ENCODE measurements at places on chromosomes 12 and 14. TPM values are rescaled to one million over a fixed set of nuclear protein-coding genes. Genes with fewer than 3 reads are reported as not detected.

The NINJ2 gene
- total RNA-seq, result 2.1 TPM

The ACSM4 gene
- not detected for total RNA-seq

- DNase-seq, result no peak
Measured at GRCh38 chr14:20592574-20592973, 1.4 kb upstream of the RNASE12 start.

- no peak for DNase-seq
Measured at GRCh38 chr14:61691495-61691894, 3.8 kb upstream of the HIF1A start.

The SLC10A1 gene
- total RNA-seq, result not detected

- DNase-seq, result no peak
Measured at GRCh38 chr12:118984161-118984943, 3.0 kb downstream of the SRRM4 start.

DNA sequence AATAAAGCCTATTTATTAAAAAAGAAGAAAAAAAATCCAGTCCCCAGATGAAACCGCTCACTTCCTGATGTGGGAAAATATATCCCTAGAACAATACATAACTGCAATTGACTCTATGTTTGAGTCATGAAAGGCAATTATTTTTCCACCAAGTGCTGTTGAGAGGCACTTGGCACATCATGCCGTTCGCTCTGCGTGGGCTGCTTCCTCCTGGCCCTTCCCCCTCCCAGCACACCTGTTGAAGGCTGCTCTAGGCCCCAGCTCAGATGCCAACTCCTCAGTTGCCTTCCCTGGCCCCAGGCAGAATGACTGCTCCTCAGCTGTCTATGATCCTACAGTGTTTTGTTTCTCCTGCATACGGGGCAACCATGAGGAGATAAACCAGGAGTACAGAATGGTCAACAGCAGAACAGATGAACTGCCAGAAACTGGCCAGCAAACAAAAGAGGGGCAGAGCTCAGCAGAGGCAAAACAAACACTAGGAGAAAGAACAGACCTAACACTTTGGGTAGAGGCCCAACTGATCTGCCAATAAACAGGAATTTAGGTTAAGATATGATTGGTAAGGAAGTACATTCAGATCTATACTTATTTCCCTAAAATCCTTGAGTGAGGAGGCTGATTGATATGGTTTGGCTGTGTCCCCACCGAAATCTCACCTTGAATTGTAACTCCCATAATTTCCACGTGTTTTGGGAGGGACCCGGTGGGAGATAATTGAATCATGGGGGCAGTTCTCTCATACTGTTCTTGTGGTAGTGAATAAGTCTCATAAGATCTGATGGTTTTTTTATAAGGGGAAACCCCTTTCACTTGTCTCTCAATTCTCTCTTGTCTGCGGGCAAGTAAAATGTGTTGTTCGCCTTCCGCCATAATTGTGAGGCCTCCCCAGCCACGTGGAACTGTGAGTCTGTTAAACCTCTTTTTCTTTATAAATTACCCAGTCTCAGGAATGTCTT, 58.6 kb downstream of the SLC38A1 start:
- DNase-seq, result peak; percentile 35

DNA sequence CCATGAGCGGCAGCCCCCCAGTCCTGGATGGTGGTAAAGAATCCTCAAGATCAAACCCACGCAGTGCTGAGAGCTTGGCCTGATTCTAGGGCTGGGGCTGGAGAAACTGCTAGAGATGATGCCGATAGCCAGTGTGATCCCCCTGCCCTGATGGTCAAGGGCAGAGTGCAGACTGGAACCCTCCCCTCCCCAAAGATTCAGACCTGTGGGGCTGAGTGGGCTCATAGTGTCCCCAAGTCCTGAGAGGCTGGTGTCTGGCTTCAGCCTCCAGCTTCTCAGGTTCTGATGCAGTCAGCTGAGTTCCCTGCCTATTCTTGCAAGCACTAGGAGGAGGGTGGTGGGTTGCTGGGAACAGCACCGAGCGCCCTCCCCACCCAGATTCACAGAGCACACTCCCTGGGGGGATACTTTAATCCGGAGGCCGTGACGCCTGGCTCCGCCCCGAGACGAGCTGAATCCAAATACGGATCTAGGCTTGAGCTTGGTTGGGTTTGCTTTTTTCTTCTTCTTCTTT, 11.9 kb downstream of the RHOF start:
- no peak for DNase-seq

The TMEM52B gene
- not detected for total RNA-seq

The NANOG gene
- 0.40 TPM for total RNA-seq

The IFNG-AS1 gene
- total RNA-seq, result not detected

DNA sequence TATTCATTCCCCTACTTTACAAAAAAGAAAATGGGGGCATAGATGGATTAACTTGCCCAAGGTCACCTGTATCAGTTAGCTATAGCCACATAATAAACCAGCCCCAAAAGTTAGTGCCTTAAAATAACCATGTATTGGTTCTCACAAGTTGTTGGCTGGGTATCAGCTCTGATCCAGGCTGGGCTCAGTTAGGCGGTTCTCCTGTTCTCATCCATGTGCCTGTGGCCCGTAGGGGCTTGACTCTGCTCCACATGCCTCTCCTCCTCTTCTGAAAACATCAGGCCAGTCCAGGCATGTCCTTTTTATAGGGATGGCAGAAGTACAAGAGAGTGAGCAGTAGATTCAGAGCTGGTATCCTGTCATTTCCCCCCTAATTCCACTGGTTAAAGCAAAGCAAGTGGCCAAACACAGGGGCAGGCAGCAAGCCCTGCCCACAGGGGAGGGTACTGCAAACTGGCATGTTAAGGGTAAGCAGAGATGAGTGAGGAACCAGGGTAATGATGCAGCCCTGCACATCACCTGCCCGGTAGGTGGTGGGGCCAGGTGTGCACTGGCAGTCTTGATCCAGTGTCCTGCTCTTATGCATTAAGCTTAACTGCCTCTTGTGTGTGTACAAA, 47.9 kb upstream of the TUNAR start:
- no peak for DNase-seq

DNA sequence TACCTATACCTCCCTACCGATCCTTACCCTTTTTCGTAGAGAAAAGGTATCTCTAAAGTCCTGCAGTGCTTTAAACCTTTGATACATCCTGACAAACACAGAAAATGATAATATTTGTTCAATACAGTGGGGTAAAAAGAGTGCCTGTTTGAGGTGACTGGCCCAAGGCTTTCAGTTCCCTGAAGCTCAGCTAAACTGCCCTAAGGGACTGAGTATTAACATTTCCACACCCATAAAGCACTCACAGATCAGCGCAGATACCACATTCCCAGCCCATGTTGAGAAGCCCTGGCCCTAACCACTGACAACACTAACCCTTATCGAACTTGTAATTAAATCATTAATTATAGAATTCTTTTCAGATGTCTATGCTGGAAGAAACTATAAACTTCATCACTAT, 108.7 kb downstream of the DIP2B start:
- no peak for DNase-seq

GRCh38 chr12:20490213-20490612, 121.9 kb downstream of the PDE3A start:
- no peak for DNase-seq

The FAM181A gene
- total RNA-seq, result not detected

The ASPG gene
- total RNA-seq, result 7.5 TPM

GRCh38 chr14:90567991-90568390, 171.2 kb downstream of the CALM1 start:
- no peak for DNase-seq

DNA sequence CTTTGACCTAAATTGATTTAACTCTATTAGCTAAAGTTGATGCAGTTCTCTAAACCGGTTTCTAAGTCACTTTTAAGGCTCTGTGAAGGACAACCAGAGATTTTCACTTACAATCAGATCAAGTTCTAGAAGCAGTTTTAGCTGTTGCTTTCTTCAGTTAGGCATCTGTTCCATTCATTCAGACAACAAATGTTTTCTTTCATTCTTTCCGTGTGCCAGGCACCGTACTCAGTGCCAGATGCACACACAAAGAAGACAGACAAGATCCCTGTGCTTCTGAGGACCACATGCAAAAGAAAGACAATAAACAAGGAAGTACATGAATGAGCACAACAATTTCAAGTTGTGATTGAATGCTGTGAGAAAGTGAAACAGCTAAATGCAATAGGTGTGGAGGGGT, 11.1 kb upstream of the EGLN3 start:
- DNase-seq, result no peak

The OR4E2 gene
- not detected for total RNA-seq

- DNase-seq, result no peak
Measured at GRCh38 chr12:44245932-44246331, 410.1 kb downstream of the TMEM117 start.

- peak; percentile 99 for DNase-seq
Measured at GRCh38 chr12:56127888-56128669, at the start of gene ESYT1. TSS of gene ESYT1 (plus strand) at chr12:56128267. CDS start at chr12:56128320, 53 bp downstream.

- no peak for DNase-seq
Measured at GRCh38 chr12:120874547-120875245, 29.5 kb downstream of the SPPL3 start.

DNA sequence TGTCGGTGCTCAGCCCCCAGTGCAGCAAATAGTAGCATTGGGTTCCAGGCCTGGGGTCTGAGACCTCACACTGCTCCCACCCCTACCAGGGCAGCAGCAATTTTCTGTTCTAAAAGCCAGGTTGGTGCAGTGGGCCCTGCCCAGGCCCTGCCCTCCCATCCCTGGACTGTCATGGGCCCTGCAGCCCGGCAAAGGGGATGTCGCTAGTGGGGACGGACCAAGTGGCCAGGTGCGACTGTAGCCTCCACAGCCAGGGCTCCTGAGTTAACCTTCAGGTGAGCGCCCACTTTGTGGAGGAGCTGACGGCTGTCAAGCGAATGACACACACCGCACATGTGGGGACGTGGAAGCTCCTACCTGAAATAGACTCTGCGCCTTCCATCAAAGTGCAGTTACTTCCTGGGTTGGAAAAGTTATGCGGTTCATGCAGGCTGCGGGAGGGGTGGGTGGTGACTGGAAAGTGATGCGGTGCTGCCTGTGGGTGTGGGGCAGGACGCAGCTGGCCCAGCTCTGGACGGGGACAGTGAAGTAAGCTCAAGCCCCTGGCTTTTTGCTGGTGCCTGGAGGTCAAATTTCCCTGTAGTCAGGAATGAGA, 1.5 kb downstream of the INF2 start:
- DNase-seq, result no peak

DNA sequence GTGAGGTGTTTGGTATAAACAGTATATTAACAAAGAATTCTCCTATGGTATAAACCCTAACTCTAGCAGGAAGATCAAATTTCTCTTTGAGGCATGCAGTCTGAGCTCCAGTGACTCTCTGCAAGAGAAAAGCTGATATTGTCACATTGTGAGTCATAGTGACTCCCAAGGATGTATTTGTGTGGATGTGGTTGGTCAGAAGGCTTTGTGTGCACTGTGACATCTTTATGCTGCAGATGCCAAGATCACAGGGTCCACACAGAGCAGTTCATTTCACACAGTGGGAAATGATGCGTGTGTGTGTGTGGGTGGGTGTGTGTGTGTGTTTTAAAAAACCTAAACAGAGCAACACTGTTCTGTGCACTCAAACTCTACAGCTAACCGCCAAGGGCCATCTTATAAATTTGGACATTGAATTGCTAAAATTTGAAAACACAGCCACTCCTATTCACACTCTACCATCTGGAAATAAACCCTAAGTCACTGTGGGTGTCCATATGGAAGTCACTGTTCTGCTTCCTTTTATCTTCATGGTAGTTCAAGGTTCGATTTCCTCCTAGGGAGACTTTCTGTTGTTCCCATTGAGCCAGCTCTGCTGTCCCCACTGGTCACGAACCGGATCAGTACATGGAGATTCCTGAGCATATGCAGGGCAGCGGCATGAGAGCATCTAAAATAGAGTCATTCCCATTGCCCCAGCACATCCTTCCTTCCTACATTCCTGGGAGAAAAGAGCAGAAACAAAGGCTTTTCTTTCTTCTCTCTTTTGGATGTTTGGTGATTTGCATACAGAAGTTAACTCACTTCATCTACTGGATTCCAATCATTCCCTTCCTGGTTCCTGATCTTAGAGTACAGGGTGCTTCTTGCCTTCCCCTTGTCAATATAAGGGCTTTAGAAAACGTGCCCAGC, 727.6 kb downstream of the DIO2 start:
- no peak for DNase-seq

DNA sequence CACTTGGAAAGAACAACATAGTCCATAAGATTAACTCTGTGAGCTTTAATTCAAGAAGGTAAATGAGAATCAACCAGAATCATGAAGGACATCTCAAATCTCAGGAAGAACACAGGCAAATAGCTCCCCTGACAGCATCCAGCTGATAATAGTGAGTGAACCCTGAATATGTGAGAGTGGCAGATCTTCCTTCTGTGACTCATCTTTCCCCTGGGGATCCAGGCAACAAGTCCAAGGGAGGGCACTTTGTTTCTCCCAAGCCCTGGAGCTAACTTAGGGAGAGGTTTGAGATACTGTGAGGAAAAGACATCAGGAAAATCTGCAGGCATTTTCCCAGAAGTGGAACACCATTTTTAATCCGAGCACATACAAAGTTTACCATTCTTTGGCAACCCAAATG, 763.9 kb upstream of the MGAT4C start:
- DNase-seq, result no peak

DNA sequence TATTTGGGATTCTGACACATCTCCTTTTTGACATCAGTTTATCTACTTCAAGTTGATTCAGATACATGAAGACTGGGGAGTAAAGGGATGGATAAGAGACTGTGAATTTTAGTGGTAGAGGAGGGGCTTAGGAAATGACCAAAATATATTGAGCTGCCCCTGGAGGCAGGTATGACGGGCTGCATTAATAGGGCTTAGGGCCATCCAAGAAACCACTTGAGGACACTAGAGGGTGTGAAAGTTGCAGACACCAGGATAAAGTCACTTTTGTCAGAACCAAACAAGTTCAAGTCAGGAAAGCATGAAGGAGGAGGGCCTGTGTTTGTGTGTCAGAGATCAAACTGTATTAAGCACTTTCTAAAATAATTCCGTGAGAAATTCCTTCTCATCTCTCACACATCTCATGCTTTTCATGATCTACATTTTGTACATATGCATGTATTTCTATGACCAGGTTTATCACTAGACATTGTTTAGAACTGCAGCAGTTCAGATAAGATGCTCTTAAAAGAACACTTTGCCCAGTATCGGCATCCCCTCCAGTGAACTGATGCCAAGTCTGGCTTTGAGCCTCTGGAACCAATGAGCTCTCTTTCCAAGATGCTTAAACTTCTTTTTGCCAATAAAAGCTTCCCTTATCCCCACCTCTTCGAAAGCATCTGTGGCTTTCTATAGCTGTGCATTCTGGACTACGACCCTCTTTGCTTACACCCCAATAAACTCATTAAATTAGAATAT, 136.9 kb downstream of the SLC38A1 start:
- DNase-seq, result no peak

DNA sequence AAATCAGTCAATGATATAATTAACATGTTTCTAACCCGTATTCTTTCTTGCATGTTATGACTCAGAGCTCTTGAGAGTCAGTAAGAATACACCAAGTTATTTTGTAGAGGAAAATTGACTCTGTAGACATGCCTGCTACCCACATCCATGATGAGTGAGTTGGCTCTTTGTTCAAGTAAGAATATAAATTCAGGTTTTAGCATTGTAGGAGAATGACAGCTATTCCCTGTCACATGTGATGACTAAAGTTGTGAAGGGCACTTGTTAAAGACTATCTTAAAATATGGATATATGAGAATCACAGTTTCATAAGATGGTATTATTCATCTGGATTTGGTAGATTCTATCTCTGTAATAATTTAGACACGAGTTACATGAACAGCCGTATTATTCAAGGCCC, 209.1 kb downstream of the CCDC59 start:
- no peak for DNase-seq

The ABCC9 gene
- 0.69 TPM for total RNA-seq

The BCAT1 gene
- total RNA-seq, result 4.2 TPM

- DNase-seq, result no peak
Measured at GRCh38 chr12:48109424-48109823, 3.5 kb upstream of the SENP1 start.

Data from colonic mucosa (tissue), 4 donors.